Femur (tissue), 1 donor: ENCODE measurements at places on chromosomes 7 and 10.

GRCh38 chr10:92729886-92730285 lies 40.1 kb downstream of the HHEX start:
- no peak for DNase-seq

GRCh38 chr7:115707258-115708012 lies 323.1 kb downstream of the TFEC start:
- DNase-seq: no peak

DNA sequence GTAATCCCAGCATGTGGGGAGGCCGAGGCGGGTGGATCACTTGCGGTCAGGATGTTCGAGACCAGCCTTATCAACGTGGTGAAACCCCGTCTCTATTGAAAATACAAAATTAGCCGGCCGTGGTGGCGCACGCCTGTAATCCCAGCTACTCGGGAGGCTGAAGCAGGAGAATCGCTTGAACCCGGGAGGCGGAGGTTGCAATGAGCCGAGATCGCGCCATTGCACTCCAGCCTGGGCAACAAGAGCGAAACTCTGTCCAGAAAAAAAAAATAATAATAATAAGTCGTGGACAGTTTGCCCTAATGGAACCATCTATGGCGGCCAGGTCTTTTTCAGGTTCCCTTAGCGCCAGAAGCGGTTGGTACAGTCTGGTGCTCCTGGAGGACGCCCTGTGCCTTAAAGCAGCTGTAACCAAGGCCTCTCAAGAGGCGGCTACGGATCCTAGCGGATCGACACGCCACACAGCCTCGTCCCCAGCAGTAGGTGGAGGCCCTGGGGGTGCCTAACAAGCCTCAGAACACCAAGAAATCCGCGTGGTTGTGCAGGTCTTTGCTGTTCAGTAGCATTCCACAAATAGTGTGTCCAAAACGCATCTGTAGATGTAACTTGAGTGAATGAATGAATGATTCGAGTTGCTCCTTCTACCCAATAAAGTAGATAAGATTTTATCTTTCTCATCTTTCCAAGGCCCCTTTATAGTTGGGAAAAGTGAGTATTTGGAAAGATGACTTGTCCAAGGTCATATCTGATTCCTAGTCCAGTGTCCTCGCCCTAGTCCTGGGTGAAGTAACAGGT lies 982 bp downstream of the PGAM1 start:
- DNase-seq: no peak

GRCh38 chr10:66467042-66467441 lies 458.8 kb upstream of the LRRTM3 start:
- DNase-seq: no peak

- DNase-seq: no peak
These were observed 59.4 kb upstream of the FRMD4A start for GRCh38 chr10:14389981-14390590.

DNA sequence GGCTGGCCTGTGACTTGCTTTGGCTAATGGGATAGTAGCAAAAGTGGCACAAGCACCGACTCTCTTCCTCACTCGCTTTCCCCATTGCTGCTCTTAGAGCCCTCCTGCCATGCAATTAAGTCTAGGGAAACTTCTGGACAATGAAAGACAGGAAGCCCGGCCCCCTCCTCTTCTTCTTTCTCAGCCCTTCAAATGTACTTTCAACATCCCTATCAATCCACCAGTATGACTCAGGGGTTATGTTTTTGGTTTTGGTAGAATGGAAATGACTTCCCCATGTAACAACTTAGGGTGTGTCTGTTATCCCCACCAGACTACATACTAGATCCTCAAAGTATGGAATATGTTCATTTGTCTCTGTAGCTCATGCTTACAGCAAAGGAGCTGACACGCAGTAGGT lies 139.0 kb upstream of the GDF10 start:
- no peak for DNase-seq
